Activated T-cell treated with anti-CD3 and anti-CD28 coated beads for 4 hours (primary cell): ENCODE measurements at places on chromosomes 3 and 15.

DNA sequence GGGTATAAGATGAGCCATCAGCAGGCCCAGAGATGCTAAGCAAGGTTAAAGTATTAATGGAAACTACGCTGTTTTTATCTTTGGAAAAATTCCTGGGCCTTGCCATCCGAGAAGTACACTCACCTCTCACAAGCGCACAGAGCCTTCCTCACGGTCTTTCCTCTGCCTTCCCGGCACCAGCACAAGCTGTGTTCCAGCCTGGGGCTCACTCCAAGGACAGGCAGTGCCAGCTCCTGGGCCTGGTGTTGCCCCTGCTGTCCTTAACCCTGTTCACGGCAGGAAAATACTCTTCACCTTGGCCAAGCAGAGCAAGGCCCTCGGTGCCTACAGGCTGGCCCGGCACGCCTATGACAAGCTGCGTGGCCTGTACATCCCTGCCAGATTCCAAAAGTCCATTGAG, 14.3 kb upstream of the RHO start:
- DNase-seq: no peak

- no peak for DNase-seq
These were observed 66.2 kb downstream of the RASA2 start for GRCh38 chr3:141553055-141553454.

DNA sequence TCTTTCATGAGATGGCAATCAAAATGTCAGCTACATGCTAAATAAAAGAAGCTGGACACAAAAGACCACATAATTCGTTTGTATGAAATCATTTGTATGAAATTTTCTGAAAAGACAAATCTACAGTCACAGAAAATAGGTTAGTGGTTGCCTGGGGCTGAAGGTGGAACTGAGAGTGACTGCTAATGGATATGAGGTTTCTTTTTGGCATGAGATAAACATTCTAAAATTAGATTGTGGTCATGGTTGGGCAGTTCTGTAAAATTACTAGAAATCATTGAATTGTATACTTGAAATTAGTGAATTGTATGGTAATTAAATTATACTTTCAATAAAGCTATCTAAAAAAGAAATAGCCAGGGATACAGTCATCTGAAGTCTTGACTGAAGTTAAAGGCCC, 2.7 kb upstream of the DMXL2 start:
- DNase-seq: no peak

DNA sequence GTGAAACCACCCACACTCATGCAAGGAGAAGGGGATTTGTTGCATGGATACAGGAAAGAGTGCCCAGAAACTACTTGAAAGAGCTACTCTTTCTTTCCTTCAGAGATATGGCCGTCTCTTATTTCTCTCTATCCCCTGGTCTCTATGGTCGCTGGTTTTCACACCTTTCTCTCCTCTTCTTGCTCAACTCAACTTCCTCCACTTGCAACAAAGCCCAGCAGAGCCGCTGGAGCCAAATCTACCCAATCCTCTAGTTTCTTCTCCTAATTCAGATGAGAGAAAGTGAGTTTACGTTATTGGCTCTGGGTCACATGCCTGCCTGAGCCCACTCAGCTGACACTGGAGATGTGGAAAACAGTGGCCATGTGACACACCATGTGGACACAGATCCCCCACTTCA, 215.2 kb downstream of the OSBPL10 start:
- no peak for DNase-seq

DNA sequence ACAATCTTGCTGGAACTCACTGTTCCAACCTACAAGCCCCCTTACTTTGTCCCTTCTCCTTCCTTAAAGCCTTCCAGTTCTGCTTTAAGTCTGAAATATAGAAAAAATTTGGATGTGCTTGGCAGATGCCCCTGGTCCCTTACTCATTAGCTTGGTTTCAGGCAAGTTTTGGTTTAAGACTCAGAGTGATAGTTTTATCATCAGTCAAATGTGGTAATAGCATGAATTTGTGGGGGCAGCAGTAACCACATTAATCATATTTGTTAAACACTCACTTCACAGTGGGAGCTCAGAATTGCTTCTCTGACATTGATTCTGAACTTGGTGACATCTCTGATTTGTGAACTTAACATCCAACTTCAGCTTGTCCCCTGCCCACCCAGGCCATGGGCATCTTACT, 58.3 kb upstream of the ALDH1A3 start:
- no peak for DNase-seq

- no peak for DNase-seq
These were observed 31.8 kb downstream of the HEG1 start for GRCh38 chr3:125023833-125024555.
